IPS DF 6.9 (cell line): ENCODE measurements at places on chromosomes 7 and 10.
A peak's percentile ranks its signal among the peaks of the same experiment; 100 is the strongest.

- DNase-seq = no peak
These were observed 1307.7 kb upstream of the LRRTM3 start for GRCh38 chr10:65618126-65618525.

GRCh38 chr10:79372871-79373270 lies 25.6 kb downstream of the PPIF start:
- no peak for DNase-seq

- DNase-seq = no peak
These were observed 99.0 kb upstream of the SAMD8 start for GRCh38 chr10:75012471-75012870.

- no peak for DNase-seq
These were observed 2.6 kb downstream of the MET start for GRCh38 chr7:116674508-116675173.

DNA sequence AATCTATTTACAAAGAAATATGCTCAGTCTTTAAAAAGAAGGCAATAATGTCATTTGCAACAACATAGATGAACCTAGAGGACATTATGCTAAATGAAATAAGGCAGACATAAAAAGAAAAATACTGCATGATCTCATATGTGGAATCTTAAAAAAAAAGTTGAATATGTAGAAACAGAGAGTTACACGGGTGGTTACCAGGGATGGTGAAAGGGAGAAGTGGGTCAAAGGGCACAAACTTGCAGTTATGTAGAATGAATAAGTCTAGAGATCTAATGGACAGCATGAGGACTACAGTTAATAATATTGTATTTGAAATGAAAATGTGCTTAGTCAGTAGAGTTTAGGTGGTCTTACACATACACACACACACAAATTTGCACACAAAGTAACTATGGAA lies 88.2 kb upstream of the CCDC71L start:
- no peak for DNase-seq

DNA sequence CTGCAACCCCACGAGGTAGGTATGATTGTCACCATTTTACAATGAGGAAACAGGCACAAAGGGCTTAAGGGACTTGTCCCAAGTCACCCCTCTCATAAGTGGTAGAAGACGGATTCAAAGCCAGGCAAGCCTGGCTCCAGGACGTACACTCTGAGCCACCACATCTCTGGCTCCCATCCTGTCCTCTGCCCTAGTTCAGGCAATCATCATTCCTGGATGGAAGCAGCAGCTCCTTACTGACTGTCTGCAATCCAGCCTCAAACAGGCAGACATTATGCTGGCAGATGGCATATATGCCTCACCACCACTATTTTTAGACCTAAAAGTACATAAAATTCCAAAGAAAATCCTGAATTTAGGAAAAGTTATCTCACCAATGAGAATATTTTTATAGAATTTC lies 100.7 kb downstream of the USP6NL start:
- no peak for DNase-seq

- DNase-seq = no peak
These were observed 148.1 kb downstream of the ARHGAP21 start for GRCh38 chr10:24575481-24576002.

DNA sequence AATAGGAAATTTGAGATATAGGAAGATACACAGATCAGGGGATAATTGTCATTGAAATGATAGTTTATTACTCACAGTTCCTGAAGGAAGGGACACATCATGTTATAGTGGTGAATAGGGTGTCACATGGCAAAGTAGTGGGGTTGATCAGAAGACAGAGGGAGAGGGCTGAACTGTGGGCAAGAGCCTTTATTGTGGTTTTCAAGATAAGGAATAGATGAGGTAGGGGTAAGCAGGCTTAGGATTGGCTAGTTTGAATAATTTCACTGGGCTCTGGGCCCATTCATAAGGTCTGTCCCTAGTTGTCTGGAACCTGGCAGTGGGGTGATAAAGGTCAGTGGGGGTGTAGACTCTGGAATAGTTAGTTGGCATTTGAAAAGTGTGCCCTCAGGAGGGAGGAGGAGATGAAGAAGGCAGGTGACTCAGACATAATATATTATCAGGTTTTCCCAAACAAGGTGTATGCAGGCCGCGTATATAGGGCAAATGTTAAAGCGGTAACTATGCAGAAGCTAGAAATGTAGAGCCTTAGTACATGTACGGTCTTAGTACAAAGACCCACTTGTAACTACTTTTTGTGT lies 18.5 kb downstream of the FGL2 start:
- no peak for DNase-seq

DNA sequence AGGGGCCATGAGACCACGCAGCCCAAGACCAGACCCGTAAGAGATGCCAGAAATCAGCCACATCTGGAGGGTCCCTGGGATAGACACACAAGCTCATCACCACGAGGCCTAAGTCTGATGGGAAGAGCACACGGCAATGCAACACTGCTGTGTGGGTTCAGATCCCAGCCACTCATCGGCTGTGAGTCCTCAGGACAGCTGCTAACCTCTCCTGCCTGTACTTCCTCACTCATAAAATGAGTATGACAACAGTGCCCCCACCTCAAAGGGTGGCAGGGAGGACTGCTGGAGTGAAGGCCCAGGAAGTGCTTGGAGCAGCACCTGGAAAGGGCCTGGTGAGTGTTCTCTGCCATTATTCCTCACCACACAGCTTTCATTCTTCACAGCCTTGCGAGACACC lies 60.9 kb downstream of the MAD1L1 start:
- DNase-seq = no peak

GRCh38 chr10:89853781-89854191 lies 152.4 kb downstream of the KIF20B start:
- peak; percentile 31 for DNase-seq

- DNase-seq = no peak
These were observed 187.4 kb upstream of the GALNT17 start for GRCh38 chr7:70944516-70944915.

DNA sequence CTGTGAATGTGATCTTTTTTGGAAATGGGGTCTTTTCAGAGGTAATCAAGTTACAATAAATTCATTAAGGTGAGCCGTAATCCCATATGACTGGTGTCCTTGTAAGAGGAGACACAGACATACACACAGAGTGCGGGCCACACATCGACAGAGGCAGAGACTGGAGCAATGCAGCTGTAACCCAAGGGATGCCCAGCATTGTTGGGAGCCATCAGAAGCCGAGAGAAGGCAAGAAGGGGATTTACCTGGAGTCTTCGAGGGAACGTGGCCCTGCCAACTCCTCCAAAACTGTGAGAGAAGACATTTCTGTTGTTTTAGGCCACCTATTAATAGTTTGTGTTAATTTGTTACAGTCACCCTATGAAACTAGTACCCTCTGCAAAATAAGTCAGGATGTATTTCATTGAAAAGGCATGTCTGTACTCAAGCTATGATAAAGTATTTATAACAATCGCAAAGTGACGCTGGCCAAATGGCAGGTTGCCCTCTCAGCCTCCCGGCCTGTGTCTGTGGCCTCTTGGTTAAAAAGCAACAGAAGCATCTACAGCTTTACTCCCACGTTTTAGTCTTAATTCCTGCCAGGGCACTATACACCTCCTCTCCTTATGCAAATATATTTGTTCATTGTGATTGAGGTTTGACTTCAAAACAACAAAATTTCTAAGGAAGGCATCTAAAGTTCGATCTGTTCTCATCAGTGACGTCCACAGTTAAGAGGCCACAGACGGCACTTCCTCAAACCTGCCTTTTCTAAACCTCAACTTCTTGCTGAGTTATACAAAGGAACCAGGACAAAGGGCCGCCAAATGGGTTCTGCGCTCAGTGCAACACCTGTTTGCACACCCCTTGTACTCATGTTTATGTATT lies 46.8 kb downstream of the HIPK2 start:
- DNase-seq = no peak

GRCh38 chr7:1752111-1752510 lies 82.0 kb downstream of the ELFN1 start:
- no peak for DNase-seq

DNA sequence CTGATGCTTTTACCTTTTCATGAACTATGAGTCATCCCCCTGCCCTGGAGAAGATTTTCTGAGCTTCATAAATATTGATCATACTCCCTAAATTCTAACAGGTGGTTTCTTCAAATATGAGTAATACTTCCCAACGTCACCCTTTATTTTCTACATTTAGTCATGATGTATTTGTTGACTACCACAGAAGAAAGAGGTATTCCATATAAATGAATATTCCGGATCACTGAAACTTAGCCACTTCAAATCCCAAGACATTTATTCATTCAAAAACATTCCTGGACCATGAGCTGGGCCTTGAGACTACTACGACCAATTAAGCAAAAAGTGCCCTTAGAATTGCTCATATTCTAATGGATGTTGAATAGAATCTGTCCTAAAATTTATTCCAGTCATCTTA lies 395.8 kb upstream of the NPVF start:
- no peak for DNase-seq

GRCh38 chr10:5570979-5571810 lies 46.4 kb downstream of the CALML3 start:
- no peak for DNase-seq

GRCh38 chr10:82212753-82213152 lies 337.8 kb downstream of the NRG3 start:
- no peak for DNase-seq

DNA sequence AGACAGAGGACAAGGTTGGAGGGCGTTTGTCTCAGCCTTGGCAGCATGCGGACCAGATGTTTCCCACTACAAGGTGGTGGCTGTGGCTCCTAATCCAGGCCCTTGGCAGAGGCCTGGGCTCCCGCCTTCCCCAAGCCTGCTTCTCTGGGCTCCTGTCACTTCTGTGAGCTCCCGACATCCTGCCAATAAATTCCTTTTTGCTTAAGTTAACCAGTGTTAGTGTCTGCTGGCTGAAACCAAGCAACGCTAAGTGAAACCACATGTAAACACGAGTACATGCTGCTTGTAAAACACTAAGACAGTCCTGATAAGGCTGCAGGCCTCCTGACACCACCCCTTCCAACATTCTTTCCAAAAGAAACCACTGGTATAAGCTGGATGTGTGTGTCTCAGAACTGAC lies 263.6 kb upstream of the ZMIZ1 start:
- no peak for DNase-seq

- DNase-seq = no peak
These were observed 1.7 kb upstream of the CTNNA3 start for GRCh38 chr10:67697724-67698131.
